Mesenchymal stem cell (in vitro differentiated cells and primary cell): ENCODE measurements at places on chromosomes 13 and 19.

DNA sequence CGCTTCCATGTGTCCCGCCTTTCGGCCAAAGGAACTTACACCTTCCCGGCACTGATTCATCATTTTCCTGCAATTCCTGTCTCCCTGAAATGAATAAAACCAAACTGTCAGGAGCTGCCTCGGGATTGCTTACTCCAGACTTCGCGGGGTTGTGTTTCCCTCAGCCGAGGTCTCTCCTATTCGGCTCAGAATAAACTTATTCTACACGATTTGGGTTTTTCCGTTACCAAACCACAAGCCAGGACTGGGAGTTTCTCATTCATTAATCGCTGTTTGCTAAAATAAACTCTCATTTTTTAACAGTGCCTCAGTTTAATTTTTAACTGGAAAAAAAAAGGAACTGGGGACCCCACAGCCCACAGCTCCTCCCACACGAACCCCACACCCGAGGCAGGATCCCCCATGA, 667 bp downstream of the ZNF878 start:
- DNase-seq: peak; percentile 34

DNA sequence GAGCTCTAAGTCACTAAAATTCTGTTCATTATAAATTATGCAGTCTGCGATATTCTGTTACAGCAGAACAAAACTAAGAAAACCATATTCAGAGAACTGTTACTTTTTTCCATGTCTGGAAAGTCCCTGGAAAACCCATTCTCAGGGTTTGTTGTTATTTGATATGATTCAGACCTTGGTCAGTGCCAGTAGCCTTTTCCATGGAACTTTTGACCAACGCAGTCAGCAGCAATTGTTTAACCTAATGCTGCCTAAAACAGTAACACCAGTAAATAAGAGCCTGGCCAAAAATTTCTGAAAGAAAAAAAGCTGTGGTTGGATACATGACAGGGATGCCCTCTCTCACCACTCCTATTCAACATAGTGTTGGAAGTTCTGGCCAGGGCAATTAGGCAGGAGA, 402.7 kb downstream of the TBC1D4 start:
- DNase-seq: peak; percentile 34

DNA sequence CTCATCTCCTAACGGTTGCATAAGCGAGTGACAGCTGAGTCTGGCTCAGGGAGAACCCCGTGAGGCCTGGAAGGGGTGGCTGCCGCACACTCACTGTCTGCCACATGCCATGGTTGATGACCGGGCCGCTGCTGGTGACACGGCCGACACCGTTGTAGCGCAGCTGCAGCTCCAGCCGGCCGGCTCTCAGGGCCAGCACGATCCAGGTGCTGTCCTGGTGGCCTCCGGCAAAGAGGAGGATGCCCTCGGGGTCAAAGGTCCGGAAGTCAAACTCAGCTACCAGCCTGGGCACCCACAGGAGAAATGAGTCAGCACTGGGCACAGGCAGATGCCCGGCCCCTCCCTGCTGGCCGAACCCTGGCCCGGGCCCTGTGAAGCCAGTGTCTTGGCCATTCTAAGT, 31.7 kb downstream of the GAS6 start:
- no peak for DNase-seq

- peak; percentile 12 for DNase-seq
Measured at GRCh38 chr13:42328672-42329071, 56.7 kb downstream of the AKAP11 start.

DNA sequence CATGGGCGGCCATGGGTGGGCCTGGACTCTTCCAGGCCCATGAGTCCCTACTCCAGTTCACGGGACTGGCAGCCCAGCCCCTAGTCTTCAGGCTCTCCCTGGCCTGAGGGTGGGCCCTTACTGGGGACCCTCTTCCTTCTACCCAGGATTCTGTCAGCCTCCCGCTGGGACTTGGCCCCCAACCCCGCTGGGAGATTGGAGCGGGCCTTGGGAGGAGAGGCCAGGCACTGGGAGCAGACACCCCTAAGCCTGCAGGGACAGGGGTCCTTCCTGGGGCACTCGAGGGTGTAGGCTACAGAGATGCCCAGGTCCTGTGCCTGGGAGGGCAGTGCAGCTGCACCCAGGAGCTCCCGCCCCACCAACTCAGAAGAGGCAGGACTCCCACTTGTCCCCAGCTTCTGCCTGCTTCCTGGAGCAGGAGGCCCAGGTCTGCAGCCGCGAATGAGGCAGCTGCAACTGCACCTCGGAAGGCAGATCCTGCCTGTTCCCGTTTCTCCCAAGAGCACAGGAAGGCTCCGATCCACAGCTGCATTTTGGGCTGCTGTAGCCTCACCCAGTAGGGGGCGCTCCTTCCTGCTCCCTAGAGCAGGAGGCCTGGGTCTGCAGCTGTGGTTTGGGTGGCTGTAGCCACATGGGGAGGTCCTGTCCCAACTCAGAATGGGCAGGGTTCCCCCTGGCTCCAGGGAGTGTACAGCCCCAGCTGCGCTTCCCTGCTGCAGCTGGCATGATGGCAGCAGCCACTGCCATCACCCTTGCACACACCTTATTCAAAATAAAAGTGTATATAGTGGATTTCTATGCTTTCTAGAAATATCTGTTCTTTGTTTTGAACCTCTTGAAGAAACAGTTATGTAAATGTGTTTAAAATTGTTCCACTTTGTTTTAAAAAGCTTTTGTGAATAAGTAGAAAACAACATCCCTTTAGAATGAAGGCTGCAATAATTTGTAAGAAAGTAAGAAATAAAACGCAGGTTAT, 46.8 kb downstream of the TEX26 start:
- DNase-seq: no peak

DNA sequence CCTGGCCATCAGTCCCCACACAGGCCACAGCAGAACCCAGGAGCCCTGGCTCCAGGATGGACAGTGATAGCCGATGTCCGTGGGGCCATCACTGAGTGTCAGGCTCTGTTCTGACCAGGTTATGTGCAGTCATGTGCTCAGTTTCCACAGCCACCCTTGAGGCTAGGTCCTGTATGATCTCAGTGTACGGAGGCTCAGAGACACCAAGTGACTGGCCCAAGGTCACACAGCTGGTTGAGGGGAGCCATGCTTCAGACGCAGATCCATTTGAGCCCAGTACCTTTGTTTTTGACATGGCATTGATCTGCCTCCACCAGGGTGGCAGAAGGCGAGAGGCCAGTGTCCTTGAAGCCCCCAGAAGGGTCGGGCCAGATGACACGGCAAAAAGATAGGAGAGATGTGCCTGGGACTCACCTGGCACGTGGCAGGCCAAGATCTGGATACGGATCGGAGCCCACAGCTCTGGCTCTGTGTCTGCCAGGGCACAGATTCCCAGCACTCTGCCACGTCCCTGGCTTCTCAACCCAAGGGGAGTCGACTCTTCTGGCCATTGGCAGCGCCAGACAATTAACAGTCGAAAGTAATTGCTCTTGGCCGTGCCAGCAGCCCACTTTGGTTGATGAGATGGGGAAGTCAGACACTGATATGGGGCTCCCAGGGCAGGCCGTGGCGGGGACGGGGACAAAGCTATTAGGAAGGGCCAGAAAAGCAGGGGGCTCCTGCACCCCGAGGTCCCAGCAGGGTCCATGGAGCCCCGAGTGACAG, 15.6 kb downstream of the EVI5L start:
- DNase-seq: no peak

GRCh38 chr19:36891768-36892357, 24.2 kb downstream of the ZNF829 start:
- DNase-seq: no peak

GRCh38 chr13:97101912-97102708, 107.8 kb upstream of the OXGR1 start:
- DNase-seq: no peak

DNA sequence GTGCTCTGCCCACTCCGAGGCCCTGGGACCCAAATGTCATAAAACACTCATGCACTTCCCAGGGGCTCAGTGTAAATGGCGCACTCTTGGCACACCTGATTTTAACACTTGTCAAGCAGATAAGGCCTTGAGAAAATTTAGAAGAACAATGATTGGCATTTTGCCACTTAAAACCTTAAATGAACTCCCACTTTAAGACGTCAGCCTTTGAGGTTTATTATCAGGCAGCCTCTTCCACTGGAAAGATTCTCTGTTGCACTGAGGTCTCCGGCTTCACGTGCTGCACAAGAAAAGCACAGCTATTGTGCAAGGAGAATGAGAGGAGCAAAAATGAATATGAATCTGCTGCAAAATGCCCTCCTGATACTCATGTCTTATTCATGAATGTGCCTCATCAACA, 38.5 kb upstream of the ATP11A start:
- no peak for DNase-seq

DNA sequence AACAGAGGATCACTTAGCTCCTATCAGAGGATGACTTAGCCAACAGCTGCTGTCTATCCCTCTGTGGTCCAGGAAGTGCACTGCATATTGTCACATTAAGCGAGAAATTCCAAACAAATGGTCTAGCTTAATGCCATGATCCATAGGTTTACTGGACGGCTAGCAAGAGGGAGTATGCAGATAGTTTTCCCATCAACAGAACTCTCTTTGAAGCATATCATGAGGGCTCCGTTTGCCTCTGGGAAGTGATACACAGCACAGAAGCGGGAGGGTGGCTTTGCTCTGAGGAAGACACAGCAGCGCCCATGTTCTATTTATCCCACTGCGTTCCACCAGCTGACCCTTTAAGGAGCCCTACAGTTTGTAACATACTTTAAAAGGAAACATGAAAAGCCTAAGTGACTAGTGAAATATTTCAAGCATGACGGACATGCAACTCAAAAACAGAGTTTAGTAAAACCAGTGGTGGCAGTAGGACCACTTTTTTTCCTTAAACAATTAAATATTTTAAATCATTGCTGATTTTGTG, 52.7 kb downstream of the COL4A1 start:
- DNase-seq: peak; percentile 86

- DNase-seq: peak; percentile 47
Measured at GRCh38 chr19:53870485-53870844, 2.8 kb downstream of the MYADM start.

DNA sequence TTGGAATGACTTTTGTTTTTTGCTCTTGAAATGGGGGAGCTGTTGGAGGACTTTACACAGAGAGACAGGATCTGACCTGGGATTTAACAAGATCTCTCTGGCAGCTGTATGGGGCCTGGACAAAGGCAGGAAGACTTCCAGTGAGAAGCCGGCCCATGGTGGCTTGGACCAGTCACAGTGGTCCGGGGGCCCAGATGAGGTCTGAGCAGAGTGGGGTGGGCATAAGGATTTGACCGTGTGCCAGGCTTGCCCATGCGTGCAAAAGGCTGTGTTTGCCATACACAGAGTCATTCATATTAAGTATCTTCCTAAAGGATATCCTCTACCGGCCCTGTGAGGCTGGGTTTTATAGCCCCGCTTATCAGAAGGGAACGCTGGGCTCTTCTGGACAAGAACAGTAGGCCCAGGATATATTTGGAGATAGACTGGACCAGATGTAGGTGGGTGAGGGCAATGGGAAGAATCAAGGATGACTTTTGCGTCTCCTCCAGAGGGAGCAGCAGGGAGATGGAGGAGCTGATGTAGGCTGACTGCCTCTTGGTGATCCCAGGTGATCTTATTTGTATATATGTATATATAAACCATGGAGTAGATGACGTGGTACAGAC, 4.1 kb downstream of the SPACA6 start:
- DNase-seq: no peak

- peak; percentile 60 for DNase-seq
Measured at GRCh38 chr19:14347999-14348889, 33.0 kb upstream of the ADGRE5 start.
